ENCODE measurements at places on chromosomes 13 and 19.
A peak's percentile ranks its signal among the peaks of the same experiment; 100 is the strongest.

GRCh38 chr13:43545317-43545874 lies 241.4 kb downstream of the ENOX1 start:
- no peak for DNase-seq

- DNase-seq: no peak
These were observed 965 bp downstream of the TTC9B start for GRCh38 chr19:40217027-40217810.

DNA sequence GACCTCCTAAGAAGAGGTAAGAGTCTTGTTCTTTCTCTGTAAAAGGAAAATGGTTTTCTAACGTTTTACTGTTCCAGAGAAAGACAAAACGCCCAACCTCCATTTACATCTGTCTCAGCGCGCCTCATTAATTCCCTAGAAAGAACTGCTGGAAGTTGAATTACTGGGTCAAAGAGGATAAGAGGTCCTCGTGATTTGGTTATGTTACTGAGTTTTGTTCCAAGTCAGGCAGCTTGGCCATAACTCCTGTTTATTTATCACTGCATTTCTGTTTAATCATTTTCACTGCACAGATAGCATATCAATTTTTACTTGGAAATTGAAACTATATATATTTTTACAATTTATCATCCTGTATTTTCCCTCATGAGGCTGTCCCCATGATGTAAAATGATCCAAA lies 112.9 kb upstream of the PEG3 start:
- no peak for DNase-seq

DNA sequence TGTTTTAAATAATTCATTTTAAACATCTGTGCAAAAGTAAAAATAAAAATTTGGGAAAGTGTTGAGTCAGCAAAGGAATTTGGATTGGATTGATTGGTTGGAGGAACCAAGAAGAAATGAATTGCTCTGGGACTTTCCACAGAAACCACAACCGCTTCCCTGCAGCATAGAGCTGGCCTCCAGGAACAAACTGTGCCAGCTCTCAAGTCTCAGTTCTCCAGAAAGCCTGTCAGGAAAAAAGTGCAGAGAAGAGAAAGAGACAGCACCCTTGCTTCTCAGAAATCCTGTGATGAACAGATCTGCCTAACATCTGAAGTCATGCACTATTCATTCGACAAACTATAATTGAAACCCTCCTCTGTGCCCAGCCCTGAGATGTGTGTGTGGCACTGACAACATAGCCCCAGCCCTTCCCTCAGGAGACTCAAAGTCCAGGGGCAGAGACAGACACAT lies 14.8 kb downstream of the LYPD3 start:
- DNase-seq: no peak

DNA sequence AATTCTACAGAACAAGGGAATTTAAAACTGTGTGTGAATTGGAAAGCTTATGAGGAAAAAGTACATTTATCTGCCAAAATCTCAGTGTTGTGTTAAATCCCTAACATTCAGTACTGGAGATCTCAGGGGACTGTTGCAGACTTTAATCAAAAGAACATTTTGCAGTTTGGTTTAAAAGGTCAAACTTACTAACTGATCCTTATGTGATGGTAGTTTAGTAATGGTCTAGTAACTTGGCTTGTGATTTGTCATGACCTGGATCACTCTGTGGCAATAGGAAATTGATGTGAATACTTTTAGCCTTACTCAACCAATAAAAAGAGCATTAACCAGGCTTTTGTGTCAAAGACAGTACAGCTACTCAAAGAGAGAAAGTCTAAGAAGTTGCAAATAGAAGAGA lies 862.1 kb upstream of the MIR17HG start:
- DNase-seq: no peak

DNA sequence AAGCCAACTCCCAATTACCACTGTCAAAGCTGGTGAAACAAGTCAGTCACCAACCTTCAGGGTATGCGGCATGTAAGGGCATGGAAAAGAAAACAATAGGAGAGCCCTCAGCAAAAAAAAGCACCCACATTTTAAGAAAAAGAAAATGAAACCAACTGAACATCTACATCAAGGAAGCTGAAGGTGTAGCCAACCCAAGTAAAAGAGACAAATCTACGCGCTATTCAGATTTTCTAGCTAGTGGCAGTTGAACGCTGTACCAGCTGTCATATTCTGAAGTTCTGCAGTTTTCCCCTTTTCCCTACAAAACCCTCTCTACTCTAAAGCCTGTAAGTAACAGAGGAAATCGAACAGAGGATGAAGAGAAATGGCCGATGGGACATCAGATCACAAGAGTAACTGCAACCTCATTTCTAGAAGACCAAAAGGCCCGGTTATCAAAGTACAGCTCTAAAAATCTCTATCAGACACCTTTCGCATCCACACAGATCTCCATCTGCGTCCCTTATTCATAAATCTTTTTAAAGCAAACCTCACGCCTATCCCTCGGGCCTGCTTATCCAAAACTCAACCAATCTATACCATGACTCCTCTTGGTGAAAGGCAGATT lies 1.4 kb downstream of the MYCBP2 start:
- DNase-seq: no peak

DNA sequence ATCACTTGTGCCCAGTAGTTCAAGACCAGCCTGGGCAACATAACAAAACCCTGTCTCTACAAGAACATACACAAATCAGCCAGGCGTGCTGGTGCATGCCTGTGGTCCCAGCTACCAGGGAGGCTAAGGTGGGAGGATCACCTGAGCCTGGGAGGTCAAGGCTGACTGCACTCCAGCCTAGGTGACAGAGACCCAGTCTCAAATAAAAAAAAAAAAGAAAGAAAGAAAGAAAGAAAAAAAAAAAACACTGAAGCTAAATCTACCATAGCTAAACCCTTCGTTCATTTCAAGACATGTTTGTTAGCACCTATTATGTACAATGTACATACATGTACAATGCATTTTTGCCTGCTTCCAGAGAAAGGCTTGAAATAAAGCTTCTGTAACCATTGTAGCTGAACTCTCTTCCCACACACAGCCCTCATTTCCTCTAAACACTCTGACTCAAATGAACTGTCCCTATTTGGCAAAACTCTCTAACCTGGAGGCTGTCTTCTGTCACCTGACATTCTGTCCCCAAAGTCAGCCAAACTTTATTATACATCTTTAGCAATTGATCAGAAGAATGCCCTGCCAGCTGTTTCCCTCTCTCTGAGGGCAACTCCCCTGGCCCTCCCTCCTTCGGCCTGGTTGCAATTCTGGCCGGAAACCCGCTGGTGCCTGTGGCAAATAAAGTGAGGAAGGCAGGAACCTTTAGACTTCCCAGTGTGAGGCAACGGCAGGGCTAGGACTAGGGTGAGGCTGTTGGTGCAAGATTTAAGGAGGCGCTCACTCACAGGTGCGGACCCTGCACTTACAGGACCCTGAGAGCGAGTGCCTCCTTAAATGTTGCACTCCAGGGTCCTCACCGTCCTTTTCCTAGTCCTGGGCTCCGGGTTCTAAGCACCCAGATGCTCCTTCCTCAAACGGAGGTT lies 1.8 kb downstream of the ETHE1 start:
- DNase-seq: peak; percentile 80

GRCh38 chr19:46080561-46080960 lies 39.8 kb upstream of the IGFL4 start:
- DNase-seq: no peak

- DNase-seq: no peak
These were observed 2.2 kb downstream of the FLT1 start for GRCh38 chr13:28492569-28493367.

DNA sequence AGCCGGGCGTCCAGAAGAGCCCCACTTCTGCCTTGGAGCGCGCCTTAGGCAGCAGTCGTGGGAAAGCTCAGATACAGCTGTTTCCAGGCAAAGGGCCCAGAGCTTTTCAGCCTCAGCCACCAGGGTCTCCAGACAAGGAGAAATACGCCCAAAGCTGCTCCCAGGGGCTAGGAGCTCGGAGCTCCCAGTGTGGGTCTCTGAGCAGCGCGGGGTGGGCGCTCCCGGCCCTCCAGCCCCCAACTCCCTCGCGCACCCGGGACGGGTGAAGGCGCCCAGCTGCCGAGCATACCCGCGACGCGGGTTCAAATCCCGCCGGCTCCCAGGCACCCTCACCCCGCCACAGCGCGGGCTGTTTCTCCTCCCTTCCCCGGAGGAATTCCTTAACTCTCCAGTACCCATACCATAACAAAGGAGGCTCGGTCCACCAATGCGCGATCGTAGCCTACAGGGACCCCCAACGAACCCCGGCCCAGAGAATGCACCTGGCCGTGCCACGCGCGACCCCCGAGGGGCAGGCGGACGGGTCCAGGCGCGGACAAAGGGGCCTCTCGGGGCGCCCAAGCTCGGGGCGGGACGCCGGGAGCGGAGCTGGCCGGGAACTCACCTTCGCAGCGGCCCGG lies 507 bp downstream of the COL4A1 start:
- DNase-seq: peak; percentile 48

GRCh38 chr13:66543780-66544179 lies 686.4 kb downstream of the PCDH9 start:
- no peak for DNase-seq

- DNase-seq: no peak
These were observed 495.4 kb downstream of the DCT start for GRCh38 chr13:93984052-93984451.
